ENCODE measurements at places on chromosomes 2 and 18. TPM values are rescaled to one million over a fixed set of nuclear protein-coding genes. Genes with fewer than 3 reads are reported as not detected.

Gene HOXD11
- not detected for polyA plus RNA-seq

Gene OXER1
- polyA plus RNA-seq: 5.2 TPM

Gene SLC35G4
- polyA plus RNA-seq: not detected

Gene ARHGAP15
- polyA plus RNA-seq: 76.6 TPM

Gene MYCN
- polyA plus RNA-seq: 0.15 TPM

Gene PAIP2B
- 1.4 TPM for polyA plus RNA-seq

Gene BOD1L2
- not detected for polyA plus RNA-seq

Gene IL36RN
- polyA plus RNA-seq: not detected

Gene PLEK
- 49.1 TPM for polyA plus RNA-seq

Gene FKBP1B
- 2.6 TPM for polyA plus RNA-seq

Measured in spleen (tissue), 13 donors.